SK-N-SH (cell line): ENCODE measurements at places on chromosomes 1 and 21.

GRCh38 chr1:203442821-203443220 is 32.8 kb upstream of the PRELP start:
- no peak for DNase-seq

DNA sequence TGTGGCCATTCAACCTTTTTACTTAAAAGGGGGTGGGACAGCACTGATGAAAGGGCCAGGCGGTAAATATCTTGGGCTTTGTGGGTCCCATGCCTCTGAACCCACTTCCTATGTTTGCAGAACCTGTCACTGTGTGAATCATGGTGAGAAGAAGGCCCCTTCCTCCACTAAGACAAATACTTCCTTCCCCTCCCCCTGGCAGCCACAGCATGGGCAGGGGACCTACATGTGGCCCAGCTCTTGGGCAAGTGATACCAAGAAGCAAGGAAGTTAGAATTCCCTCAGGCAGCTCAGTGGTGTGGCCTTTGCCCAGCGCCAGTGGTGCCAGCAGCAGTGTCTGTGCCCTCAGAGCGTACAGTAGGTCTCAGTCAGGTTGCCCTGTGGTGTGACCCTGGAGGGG is 168.6 kb downstream of the TRIM33 start:
- DNase-seq, result no peak

- no peak for DNase-seq
Measured at GRCh38 chr1:30762152-30762929, 4.8 kb upstream of the LAPTM5 start.

GRCh38 chr1:17802164-17802563 is 47.0 kb downstream of the ACTL8 start:
- no peak for DNase-seq

DNA sequence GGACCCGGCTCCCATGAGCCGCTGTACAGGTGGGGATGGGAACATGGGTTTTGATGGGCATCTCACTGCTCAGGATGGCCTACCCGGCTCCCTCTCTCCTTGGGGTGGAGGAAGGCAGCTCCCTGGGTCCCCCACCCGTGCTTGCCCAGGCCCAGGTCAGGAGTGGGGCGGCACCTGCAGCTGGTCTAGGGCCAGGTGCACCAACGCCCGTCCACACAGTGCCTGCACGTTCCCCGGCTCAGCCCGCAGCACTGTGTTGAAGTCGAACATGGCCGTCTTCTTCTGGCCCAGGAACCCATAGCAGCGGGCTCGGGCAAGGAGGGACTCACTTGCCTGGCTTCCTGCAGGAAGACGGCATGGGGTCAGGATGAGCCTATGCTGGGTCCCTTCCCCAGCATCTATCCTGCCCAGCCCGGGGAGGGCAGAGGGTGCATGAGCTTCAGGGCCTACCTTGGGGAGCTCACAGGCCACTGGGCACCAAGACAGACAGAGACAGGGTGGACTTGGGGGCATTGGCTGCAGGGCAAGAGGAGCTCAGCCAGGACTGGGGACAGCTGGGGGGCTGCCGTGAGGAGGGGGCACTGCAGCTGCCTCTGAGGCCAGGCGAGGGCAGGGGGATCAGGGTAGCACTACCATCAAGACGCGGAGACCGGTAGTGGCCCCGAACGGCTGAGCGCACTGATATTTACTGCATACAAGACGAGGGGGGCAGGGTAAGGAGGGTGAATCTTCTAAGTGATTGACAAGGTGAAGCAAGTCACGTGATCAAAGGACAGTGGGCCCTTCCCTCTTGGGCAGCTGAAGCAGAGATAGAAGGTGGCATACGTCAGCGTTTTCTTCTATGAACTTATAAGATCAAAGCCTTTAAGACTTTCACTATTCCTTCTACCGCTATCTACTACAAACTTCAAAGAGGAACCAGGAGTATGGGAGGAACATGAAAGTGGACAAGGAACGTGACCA is 17.8 kb downstream of the TTC34 start:
- DNase-seq, result no peak

GRCh38 chr1:7303554-7304317 is 467.4 kb upstream of the VAMP3 start:
- no peak for DNase-seq

- DNase-seq, result no peak
Measured at GRCh38 chr1:217138799-217139466, 415.7 kb upstream of the ESRRG start.

GRCh38 chr1:242854466-242854865 is 330.0 kb upstream of the PLD5 start:
- no peak for DNase-seq

DNA sequence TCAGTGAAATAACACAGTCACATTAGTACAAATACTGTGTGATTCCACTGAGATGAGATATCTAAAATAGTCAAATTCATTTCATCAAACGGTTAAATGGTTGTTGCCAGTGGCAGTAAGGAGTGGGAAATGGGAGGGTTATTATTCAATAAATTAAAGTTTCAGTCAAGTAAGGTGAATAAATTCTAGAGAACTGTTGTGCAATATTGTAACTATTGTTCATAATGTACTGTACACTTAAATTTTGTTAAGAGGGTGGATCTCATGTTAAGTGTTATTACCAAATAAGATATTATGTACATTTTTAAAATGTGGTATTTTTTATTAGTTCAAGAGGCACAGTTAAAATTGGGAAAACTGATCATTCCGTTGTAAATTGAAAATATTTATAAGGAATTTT is 463.3 kb upstream of the BRINP3 start:
- no peak for DNase-seq

DNA sequence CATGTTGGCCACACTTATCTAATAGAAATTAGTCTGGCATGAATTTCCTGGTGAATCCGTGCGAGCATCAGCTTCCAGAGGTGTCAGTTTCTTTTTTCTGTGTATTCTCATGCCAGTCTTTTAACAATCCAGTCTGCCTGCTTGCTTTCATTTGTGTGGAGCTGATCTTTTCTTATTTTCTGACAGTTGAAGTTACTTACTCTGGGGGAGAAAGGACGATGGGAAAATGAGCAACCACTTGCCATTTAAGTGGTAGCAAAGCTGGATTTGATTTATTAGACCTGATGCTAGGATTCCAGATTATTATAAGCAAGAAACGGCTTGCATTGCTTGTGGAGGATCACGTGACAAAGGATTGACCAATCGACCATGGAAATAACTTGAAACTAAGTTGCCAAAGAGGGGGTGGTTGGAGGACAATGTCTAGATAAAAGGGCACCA is 24.3 kb upstream of the APP start:
- no peak for DNase-seq

DNA sequence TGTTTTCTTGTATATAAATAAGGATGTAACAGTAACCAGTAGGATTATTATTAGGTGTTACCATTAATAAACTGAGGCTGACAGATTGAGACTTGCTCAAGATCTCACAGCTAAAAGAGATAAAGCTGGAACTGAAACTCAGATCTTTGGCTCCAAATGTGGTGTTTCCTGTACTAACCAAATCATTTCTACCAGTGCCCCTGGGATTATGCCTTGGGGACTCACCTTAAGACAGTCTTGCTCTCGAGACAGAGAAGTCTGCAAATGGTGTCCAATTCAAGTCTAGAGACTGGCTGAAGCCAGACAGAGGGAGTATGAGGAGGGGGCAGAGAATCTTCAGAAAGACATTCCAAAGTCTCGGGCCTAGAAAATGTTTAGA is 593 bp upstream of the CD53 start:
- no peak for DNase-seq

DNA sequence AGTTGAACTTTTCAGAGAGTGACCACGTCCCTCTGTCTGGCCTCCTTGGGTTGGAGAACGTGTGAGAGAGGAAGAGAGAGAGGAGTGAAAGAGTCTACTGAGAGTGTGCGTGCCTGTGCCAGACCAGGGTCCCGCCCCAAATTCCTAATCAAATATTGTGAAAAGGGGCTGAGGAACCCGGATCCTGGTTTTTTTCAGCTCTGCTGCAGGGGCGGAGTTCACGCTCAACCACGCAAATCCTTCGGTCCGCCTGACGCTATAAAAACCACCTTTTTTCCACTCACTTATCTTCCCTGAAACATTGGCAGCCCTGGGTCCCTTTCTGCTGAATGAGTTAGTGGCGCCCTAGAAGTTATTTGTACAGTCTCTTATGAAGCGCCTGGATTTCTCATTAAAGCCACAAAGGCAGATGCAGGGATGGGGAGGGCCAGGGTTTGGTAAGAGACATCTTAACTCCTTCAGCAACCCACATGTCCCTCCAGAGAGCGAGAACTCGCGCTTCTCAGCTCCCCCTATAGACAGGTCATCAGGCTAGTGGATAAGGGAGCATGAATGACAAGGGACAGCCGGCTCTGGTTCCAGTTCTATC is at the start of gene FMOD:
TSS of gene FMOD (minus strand) at position 86 of the 589 bp plus-strand sequence. CDS start 2,852 bp downstream, outside the sequence.
- no peak for DNase-seq

GRCh38 chr21:45097827-45098387 is 23.5 kb downstream of the ADARB1 start:
- no peak for DNase-seq

DNA sequence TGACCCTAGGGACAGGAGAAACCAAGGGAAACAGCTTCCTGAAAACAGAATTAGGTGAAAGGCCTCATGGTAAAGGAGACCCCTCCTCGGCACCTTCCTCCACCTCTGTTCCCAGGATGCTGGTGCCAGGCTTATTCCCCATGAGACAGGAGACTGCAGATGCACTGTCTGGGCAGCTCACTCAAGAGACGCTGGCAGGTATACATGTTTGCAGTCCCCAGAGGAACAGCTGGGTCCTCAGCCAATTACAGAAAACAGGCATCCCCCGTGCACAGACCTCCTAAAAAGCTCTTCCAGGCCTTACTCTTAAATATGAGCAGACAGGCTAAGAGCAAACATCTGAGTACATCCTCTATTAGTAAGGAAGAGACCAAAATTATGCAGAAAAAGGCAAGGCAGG is 6.5 kb downstream of the CCSAP start:
- peak; percentile 55 for DNase-seq

GRCh38 chr1:118928739-118929554 is 59.2 kb downstream of the TBX15 start:
- DNase-seq, result no peak

DNA sequence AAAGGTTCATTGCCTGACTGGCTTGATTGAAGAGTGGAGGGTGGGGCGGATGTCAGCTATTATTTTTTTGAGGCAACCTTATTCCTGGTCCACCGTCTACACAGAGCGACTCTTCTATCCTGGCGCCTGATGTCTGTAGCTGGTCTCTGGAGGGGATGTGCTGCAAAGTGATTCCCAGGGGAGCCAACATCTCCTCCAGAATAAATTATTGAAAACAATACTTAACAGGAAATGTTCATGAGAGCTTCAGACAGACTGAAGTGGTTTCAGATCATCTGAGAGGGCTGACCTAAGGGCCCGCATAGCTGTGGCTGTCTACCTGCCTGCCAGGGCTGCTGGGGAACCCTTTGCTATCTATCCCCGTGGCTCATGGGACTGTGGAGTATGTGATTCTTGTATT is 66.7 kb downstream of the TEX35 start:
- DNase-seq, result no peak

- DNase-seq, result no peak
Measured at GRCh38 chr21:46503922-46504550, 45.3 kb downstream of the DIP2A start.

- DNase-seq, result no peak
Measured at GRCh38 chr1:23341931-23342692, 2.0 kb downstream of the HNRNPR start.

- peak; percentile 63 for DNase-seq
Measured at GRCh38 chr1:210917560-210918169, 216.3 kb downstream of the KCNH1 start.

DNA sequence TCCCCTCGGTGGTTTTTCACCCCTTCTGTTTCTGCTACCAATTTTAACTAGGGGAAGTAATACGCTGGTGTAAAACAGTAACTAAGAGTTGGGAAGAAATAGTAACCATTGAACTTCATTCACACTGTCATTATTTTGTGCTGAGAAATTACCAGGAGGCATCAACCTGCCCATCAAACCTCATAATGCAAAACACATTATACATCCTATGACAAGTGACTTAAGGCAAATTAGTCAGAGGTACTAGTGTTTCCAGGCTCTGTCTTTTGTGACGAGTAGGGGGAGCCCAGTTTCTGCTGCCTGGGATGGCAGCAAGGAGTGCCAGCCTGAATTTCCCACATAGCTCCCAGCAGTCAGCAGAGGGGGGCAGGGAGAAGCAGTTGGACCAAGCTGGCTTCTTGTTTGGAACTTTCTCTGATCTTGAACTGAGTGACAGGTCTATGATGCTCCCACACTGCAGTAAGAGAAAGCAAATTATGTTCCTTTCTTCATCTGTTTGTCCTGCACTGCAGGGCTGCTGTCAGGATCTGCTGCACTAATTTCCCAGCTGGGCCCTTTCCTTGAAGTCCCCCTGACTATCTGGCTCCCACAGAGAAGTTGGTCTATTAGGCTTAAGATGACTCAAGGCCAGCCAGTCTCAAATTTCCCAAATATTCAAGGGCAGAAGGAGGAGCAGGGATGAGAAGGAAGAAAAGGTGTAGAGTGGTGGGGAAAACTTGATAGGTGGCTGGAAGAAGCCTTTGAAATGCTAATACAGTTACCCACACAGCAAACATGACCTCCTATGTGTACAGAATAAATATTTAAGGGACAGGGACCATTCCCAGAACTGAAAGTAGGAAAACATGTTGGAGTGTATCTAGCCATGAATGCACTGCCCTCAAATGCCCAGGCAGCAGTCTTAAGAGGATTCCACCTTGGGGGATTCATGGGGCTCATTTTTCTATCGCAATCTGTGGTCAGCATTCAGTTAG is 322.8 kb downstream of the SEC16B start:
- no peak for DNase-seq

DNA sequence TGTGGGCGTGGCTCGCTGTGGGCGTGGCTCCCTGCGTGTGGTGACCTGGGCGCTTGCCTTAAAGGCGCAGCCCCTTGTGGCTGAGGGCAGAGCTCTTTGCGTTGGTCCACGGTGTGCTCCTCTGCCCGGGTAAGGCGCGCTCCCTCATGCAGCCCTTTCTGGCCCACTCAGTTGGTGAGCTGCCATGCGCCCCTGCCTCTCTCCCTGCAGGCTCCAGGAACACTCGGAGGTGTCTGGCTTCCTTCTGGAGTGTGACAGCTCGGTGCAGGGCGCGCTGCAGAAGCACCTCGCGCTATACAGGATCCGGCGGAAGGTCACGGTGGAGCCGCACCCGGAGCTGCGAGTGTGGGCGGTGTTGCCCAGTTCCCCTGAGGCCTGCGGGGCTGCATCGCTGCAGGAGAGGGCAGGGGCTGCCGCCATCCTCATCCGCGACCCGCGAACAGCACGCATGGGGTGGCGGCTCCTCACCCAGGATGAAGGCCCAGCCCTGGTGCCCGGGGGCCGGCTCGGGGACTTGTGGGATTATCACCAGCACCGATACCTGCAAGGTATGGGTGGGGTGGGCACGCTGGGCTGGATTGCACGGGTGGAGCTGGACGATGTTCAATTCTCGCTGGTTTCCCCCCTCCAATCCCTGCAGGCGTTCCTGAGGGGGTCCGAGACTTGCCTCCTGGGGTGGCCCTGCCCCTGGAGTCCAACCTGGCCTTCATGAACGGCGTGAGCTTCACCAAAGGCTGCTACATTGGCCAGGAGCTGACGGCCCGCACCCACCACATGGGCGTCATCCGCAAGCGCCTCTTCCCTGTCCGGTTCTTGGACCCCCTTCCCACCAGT is 9.1 kb downstream of the IBA57 start:
- DNase-seq, result peak; percentile 74

GRCh38 chr1:207828485-207829158 is 76.8 kb downstream of the CD46 start:
- peak; percentile 64 for DNase-seq
